ENCODE measurements at places on chromosomes 3 and 15. TPM values are rescaled to one million over a fixed set of nuclear protein-coding genes. Genes with fewer than 3 reads are reported as not detected.

DNA sequence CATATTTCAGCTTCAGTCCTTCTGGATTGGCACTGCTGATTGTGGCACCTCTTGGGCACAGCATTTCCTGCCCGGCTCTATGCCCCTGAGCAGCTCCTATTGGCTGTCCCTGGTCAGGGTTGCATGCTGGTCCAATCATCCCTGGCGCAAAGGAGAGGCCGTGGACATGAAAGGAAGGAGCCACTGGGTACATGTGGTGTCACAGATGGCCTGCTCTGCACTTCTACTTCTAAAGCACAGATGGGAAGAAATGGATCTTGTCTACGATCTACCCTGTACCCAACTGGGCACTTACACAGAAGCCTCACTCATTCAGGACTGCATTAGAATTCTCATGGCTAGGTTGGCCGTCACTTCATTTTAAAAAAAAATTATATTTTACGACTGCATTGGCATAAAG is 232.5 kb downstream of the SHQ1 start:
- no peak for DNase-seq

DNA sequence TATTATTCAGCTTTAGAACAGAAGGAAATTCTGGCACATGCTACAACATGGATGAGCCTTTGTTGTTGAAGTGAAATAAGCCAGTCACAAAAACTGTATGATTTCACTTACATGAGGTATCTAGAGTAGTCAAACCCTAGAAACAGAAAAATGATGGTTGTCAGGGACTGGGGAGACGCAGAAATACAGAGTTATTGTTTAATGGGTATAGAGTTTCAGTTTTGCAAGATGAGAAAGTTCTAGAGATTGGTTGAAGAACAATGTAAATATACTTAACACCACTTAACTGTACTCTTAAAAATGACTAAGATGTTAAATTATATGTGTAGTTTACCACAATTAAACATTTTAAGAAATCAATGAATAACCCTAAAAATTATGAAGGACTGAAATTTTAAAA is 15.8 kb downstream of the SPTSSB start:
- no peak for DNase-seq

- DNase-seq, result no peak
These were observed 211.3 kb upstream of the NSMCE3 start for GRCh38 chr15:29480949-29481348.

GRCh38 chr3:39135170-39135805 is 18.1 kb downstream of the CSRNP1 start:
- no peak for DNase-seq

DNA sequence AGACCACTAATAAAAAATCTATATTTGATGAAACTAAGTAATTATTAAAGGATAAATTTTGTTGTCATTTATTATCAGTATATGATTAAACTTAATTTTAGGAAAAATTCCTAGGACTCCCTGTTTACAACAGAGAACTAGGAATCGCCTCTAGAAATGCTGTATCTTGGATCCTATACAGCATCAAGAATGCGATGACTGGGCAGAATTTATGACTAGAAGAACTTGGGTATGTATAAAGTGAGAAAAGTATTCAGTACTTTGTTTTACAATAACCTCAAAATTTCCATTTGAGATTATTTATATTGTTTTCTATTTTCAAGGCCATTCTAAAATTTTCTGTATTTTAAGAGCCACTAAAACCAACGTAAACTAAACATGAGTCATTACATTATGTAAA is 82.3 kb upstream of the AGTR1 start:
- no peak for DNase-seq

DNA sequence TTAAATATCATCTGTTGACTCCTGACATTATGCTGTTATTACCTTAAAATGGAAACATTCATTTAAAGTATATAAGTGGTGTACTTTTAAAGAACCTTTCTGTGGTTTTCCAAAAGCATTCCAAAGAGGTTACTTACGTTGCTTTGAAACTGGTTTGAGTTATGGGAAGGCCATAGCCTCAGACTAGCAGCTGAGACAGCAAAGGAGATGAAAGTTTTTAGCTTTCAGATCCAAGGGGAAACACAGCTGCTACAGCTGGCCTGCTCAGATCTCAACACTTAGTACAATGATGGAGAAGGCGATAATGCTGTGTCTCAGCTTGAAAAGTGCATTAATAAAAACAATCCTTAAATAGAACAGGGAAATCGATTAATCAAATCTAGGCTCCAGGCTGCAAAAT is 921.1 kb downstream of the ROBO1 start:
- DNase-seq, result no peak

- no peak for DNase-seq
These were observed 126.0 kb upstream of the PRR20G start for GRCh38 chr3:127413871-127414270.

DNA sequence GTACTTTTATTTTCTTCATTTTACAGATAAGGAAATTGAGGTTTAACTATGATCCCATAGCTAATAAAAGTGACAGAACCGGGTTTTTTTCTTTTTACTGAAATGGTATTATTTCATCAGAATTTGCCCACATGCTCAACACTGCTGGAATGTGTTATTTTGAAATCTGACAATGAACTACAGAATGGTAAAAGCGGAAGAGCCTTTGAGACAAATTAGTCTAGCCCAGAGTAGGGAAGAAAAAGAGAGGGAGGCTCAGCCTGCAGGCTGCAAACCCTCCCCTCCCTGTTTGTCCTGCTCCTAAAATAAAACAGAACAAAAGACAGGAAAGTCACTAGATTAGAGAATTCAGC is 100.3 kb upstream of the LIPC start:
- no peak for DNase-seq

DNA sequence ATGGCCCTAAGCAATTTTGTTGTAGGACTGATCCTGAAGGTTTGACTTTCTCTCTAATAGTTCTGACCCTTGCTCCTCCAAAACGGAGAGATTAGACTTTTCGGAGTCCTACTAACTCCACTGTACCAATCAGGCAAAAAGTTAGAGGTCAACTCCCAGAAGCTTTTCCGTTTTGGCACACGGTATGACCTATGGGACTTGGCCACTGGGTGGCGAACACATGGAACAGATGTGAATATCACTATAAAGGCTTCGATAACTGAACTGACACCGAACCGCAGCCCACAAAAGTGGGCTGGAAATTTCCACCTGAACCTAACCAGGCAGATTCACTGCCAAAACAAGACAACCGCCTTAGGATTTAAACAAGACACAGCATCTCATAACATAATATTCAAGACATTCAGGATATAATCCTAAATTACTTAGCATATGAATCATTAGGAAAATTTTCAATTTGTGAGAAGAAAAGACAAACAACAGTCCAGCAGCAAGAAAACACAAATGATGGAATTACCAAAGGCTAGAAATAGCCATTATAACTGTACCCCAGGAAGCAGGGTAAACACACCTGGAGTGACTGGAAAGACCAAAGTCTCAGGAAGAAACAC is 12.2 kb upstream of the TM2D3 start:
- DNase-seq, result no peak

GRCh38 chr3:52069855-52070254 is 13.5 kb upstream of the DUSP7 start:
- no peak for DNase-seq

GRCh38 chr3:37096288-37096687 is 78.1 kb downstream of the LRRFIP2 start:
- DNase-seq, result no peak

DNA sequence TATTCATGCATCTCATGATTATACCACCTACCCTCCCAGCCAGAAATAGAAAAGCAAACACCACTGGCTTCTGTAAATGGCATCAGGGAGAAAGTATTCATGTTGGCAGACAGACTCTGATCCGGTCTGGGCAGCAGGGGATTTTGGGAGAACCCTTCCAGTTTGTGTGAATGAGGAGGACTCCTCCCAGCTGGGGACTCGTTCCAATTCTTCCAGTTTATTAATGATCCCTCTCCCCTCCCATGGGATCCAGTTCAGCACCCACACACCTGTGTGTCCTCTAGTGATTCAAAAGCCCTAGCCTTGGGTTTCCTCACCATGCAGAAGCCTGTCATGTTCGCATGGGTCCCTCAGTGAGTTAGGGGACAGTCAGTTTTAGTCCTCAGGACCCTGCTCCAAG is 110.9 kb downstream of the IQSEC1 start:
- DNase-seq, result no peak

DNA sequence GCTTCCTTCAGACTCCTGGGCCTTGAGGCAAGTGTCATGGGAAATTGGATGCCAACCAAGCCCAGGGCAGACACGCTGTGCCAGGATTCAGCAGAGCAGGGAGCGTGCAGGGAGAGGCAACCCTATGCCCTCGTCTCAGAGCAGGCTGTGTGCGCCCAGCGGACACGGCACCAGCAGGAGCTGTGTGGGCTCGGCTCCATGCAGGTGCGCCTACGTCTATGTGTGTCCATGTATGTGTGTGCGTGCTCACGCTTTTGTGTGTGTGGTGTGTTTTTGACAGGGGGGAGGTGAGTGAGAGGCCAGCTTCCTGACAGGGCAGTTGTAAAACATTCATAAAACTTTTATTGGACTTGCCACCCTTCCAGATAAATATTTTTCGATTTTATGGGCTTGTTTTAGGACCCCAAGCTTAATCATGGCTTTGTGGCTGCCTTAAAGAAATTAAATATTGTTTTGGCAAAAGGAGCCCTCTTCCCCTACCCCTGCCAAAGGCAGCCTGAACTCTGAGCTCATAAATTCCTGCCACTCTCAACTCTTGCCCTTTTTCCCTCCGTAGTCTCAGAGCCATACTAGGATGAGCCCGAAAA is 84.4 kb downstream of the DNAJB8 start:
- peak; percentile 81 for DNase-seq

DNA sequence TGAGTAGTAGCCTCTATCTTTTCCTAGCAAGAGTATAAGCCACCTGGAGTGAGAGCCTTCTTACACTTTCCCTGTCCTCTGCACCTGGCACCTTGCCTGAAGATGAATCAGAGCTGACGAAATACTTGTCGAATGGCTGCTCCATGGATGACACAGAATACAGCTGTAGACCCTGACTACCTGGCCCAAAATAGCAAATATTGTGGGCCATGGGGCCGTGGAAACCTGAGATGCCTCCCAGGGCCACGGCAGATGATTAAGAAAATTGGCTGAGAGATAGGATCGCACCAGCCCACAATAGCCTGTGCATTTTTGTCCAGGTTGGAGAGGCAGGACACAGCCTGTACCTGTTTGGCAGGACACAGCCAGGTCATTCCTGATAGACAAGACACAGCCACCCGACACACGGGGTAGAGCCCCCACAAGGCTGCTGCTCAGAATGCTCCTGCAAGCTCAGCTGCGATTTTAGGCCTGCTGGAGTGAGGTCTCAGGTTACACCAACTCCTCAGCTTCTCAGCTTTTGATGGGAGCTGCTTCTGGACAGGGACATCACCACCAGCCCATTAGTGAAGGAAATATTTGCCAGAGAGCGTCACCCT is 22.9 kb upstream of the TPM1 start:
- DNase-seq, result no peak

DNA sequence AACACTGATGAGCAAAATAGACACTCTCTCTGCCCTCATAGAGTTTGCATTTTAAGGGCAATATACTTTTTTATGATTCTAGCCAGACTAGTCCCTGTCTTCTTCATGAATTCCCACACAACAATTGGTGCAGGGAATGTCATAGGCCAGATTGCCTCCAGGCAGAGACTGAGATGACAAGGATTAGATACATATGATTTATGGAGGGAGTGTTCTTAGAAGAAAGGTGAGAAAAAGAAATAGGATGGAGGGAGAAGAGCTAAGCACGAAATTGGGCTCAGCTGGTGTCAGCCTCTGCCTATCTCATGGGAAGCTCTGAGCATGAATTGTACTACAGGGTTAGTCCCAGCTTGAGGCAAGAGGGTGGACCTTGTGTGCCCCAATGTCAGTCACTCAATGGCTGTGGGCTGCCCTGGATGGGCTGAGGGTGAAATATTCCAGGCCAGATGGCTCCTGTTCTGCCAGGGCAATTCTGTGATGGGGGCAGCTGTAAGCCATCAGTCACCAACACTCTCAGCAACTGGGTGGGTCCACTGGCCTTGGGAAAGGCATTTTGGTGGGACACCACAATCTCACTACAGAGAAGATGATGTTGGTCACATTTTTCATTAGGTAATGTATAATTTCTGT is 31.1 kb downstream of the EIF1B start:
- no peak for DNase-seq

- no peak for DNase-seq
These were observed 274.4 kb downstream of the ADAMTSL3 start for GRCh38 chr15:83928392-83928734.

DNA sequence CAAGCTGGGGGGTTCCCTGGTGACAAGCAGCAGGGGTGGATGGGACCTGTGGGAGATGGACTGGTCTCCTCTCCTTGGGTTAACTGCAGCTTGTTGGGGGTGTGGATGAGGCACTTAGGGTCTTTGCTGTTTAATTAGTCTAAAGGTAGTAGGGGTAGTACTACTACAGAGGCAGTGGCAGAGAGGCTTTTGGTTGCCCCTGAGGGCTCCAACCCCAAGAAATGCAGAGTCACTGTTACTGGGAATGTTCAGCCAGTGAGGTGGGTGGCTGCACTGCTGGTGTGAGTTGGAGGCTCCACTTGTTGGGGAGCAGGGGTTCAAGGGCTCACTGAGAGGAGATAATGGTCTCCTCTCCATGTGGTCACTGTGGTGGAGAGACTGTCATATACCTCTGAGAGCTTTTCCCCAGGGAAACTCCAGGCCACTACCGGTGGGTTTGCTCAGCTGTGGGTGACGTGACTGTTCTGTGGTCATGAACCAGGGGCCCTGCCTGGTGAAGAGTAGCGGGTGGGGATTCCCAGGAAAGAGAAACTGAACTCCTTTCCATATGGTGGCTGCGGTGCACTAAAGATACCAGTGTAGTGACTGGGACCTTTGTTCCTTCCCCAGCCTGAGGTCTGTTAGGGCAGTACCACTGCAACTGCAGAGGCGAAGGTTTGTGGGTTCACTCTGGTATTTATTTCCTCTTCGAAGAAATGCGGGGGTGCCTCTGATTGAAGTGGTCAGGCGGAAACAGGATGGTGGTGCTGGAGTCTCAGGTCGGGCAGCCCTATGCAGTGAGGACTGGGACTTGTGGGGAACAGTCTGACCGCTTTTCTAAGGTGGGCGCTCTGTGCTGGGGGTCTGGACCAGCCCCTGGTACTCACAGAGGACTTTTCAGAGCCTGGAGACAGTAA is 68.9 kb upstream of the TNFSF10 start:
- no peak for DNase-seq

DNA sequence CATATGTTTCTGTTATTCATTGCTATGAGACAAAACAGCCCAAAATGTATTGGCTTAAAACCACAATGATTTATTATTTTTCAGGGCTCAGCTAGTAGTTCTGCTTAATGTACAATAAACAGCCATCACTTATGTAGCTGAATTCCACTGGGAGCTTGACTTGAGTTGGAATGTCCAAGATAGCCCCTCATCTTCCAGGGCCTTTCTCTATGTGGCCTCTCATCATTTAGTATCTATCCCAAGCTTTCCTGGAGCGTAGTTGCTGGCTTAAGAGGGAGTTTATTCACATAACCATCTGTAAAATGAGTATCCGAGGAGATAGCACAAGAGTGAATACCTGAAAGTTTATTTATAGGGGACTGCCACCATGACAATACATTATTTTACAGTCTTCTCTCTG is 176.8 kb downstream of the EPHA6 start:
- no peak for DNase-seq

GRCh38 chr3:151156618-151157216 is 46.3 kb downstream of the GPR171 start:
- no peak for DNase-seq

Gene AEN
- 22.6 TPM for total RNA-seq

Gene SPG11
- total RNA-seq, result 90.6 TPM

Gene GPR27
- 2.1 TPM for total RNA-seq

Gene IL17RD
- 1.4 TPM for total RNA-seq

Gene ZMYND10
- 0.31 TPM for total RNA-seq

Gene ADGRG7
- total RNA-seq, result 13.9 TPM

Gene MYNN
- total RNA-seq, result 13.7 TPM

Gene EPB42
- not detected for total RNA-seq

Gene ATOSA
- 45.3 TPM for total RNA-seq

Gene CLDN11
- 2.8 TPM for total RNA-seq
